Right hindlimb (tissue), 1 donor: ENCODE measurements at places on chromosomes 5 and 9.

- no peak for DNase-seq
These were observed 49.6 kb upstream of the CPLX2 start for GRCh38 chr5:175821790-175822211.

DNA sequence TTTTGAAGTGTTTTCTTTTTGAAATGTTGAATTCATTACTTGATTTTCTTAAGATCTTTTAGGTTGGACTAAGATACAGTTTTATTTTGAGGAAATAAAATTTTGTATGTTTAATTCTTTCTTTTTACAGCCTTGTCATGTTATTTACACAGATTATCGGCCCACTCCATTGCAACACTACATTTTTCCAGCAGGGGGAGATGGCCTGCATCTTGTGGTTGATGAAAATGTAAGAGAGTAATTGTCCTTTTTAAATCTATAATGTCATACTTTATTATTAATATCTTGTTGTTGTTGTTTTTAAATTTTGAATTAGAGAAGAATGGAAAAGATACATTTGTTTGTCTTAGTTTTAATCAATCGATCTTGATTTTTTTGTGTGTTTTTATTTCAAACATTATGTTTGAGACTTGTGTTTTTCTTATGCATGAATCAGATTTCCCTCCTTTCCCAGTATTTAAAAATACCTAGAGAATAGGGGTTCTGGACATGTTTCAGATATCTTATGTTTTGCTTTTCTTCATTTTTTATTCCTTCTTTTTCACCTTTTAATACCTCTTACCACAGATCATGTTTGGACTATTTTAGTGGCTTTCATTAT, 36.7 kb downstream of the MTREX start:
- peak; percentile 60 for DNase-seq

GRCh38 chr5:169181814-169182213, 119.1 kb downstream of the SLIT3 start:
- DNase-seq = no peak

DNA sequence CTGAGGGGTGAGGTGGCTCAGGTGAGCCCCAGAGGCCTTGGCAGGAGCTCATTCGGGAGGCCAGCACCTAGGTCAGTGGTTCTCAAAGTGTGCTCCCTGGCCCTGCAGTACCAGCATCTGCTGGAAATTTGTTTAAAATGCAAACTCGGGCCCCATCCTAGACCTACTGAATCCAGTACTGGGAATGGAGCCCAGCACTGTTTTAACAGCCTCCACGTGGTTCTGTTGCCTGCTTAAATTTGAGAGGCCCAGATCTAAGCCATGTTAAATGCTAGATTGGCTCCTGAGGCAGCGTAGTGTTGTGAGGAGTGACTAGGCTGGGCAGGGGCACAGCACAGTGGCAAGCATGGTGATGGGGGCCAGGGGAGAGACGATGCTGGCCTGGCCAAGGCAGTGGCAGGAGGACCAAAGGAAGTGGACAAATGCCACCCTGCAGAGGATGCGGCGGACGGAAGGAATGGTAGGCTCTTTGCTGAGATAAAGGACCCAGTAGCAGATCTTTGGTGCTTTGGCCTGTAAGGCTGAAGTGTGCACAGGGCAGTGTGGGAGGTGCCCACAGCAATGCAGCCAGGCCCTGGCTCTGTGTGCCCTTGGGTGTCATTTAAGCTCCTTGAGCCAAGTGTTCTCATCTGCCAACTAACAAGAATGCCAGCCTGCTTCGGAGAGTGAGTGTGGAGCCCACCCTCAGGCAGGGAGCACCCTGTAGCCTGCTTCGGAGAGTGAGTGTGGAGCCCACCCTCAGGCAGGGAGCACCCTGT, 4.2 kb downstream of the PRR7 start:
- DNase-seq = no peak

GRCh38 chr9:73979894-73980264, 517.3 kb upstream of the RORB start:
- DNase-seq = no peak

DNA sequence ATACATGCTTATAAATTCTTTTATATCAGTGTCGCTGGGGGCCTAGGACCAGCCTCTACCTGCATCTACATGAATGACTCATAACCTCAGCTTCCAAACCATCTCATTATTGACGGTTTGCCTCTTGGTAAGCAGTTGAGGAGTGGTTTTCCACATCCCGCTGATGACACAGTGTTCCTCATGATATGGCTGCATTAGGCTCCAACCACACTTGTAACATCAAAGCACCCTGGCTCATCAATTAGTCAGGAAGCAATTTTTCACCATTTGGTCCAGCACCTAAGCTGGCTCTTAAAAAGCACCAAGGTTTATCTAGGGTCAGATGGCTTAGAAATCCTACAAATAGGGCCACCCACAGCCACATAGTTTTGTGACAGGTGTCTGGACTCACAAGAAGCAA, 402.4 kb downstream of the ARHGEF28 start:
- DNase-seq = no peak

DNA sequence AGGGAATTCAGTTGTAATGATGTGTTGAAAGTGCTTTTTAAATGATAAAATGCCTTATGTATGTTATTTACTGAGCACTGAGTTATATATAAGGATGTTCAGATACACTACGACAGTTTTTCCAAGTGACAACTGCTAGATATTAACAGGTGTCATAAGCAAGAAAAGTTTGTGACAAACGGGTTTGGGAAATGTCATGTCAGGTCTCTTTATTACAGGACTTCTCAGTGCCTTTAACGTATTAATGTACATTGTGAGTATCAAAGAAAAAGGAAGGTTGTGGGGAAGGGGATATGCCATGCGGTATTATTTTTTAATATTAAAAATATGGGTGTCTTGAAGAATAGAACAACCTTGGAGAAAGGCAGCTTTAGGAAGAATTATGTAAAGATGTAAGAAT, 56.4 kb downstream of the RAI14 start:
- DNase-seq = no peak

DNA sequence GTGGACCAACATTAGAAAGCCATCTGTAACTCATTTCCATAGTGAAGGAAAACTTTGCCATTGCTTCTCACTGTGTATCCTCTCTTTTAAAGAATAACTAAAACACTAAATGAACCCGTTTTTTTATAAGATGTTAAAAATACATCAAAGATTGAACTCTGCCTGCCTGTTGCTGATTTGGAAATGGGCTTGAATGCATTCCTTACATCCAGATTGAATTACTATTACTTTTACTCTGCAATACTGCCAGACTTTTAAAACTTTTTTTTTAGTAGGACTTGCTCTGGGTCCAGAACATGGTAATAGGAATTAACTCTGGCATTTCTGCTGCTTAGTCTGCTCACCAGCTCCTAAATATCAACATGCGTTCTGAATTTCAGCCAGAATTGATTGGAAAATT, 176.8 kb upstream of the PAPPA start:
- no peak for DNase-seq

DNA sequence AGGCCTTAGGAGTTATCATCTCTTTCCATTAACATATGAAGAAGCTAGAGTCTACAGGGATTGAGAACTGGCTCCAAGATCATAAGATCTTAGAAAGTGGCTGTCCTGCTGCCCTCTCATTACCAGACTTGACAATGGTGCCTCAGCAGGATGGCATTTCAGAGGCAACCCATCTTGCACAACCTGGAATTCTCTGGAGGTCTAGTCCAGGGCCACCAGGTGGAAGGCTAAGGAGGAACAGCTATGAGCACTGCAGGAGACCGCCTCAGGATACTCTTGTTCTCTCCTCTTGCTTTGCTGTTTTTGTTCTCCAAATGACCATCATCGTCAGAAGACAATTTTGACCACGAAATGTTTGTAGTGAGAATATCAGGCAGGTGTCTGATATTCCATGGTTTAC, 322.6 kb downstream of the FBXL17 start:
- DNase-seq = no peak

- no peak for DNase-seq
These were observed 18.6 kb downstream of the PRDM6 start for GRCh38 chr5:123107343-123108244.
